ENCODE measurements at places on chromosomes 6 and 20.
A peak's percentile ranks its signal among the peaks of the same experiment; 100 is the strongest.

DNA sequence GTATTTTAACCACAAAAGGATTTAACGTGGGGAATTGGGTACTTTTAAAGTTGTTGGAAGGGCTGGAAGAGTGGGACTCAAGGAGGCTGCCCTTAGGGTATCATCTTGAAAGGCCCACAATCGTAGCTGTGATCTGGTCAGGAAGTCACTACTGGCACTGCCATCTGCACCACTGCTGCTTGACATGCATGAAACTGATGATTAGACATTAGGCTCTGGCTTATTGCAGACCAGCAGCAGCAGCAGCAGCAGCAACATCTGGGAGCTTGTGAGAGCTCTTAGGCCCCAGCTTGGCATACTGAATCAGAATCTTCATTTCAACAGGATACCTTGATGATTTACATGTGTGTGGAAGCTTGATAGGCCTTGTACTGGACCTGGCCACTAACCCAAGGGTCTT lies 68.6 kb downstream of the PHF20 start:
- no peak for DNase-seq

- DNase-seq: no peak
These were observed 196.6 kb upstream of the PTCHD4 start for GRCh38 chr6:48307573-48307972.

DNA sequence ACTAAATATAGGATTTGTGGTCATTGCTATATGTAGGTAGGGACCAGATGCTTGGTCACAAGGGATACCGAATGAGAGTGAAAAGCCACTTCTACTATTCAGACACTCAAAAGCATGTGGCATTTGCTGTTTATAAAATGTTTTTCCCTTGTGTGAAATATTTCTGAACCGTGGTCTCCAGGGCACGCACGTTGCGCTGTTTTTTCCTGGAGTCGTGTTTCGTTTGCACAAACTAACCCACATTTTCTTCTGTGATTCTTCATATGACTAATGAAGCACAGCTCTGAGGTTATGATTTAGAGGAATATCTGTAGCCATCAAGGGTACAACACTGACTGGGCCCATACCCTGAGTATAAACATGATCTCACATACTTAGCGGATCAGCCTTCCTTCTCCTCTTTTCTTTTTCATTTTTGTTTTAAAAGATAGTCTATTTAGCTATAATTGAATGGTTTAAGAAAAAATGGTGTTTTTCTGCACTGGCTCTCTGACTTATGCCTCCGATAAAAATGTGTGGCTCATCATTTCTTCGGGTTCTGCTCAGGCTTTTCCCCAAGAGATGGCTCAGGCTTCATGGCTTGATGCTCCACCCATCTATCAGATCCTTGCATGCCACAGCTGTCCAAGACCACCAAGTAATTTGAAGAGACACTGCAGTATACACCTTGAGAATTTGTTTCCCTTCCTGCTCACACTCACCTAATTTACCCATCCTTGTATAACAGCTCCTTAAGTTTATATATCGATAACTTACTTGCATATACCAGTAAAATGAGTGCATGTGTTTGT lies 59.9 kb upstream of the HBS1L start:
- DNase-seq: no peak

DNA sequence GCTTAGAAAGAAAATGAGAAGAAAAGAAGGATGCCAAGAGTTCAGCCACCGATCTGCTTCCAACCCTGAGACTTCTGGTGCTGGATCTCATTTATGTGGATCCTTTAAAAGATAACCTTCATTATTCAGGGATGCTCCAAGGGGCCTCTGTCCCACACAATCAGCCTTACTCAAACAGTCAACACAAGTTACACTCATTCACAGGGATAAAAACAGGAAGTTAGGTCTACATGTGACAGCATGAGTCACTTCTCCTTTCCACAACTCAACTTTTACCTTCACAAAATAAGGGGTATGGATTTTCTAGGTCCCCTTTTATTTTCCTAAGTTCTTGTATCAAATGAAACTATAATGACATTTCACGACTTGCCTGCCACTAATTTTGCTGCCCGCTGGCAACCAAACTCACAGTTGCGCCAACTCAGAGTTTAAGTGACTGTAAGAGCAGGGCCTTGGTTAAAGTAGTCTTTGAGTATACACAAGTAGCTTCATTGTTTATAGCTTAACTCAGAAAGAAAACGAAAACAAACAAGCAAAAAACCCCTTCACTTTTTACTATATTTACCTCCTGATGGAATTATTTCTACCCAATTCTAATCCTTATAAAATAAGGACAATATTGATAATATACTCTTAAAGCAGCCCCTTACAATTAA lies 278.8 kb upstream of the RUNX2 start:
- DNase-seq: peak; percentile 58

- DNase-seq: peak; percentile 17
These were observed 3.4 kb upstream of the NSFL1C start for GRCh38 chr20:1469925-1470571.

DNA sequence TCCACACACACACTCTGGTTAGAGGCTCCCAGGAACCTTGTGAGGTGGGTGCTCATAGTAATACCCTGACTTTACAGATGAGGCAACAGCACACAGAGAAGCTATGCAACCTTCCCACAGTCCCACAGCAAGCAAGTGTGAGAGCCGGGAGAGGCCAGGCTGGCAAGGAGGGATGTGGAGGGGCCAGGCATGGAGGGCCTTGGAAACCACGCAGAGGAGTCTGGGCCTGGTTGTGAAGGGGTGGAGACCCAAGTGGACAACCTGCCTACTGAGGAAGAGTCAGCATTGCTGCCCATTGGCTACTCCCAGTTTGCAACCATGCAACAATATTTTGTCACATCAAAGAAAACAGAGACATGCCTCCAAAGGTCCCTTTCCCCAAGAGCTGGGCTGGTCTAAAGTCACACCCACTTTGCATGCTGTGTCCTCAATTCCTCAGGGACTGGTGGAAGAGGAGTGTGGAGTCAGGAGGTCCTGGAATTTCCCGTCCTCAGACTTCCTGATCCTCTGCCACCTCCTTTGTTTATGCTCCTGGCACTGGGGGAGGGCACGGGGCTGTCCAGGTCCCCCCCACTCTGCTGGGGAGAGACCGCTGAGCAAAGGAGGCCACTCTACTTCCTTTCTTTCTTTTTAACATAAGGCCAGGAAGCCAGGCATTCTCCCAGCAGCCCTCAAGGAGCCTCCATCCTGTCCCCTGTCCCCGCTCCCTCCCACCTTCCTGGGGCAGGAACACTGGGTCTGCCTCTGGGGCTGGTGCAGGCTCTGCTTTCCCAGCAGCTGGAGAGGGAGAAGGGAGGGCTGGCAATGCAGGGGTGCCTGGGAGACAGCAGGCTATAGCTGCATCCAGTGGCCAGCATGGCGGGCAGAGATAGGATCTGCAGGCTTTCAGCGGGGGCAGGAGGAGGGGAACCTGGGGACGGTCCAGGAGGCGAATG lies 68.3 kb downstream of the NOL4L start:
- no peak for DNase-seq

- peak; percentile 3 for DNase-seq
These were observed 402.9 kb upstream of the RUNX2 start for GRCh38 chr6:44925100-44925739.

DNA sequence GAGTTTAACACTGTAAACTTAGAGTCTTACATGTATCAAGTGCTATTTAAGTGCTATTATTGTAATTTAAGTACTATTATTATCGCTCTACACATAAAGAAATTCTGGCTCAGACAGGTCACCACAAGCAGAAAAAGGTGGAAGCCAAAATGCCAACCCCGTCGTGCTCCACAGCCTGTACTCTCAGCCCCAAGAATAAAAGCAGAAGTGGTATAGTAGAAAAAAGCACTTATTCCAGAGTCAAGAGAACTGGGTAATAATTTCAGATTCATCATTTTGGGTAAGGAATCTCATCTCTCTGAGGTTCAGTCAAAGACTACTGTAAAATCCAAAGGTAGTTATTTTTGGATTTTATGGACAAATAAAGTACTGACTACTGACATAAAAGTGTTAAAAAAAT lies 943 bp downstream of the ZUP1 start:
- peak; percentile 15 for DNase-seq

DNA sequence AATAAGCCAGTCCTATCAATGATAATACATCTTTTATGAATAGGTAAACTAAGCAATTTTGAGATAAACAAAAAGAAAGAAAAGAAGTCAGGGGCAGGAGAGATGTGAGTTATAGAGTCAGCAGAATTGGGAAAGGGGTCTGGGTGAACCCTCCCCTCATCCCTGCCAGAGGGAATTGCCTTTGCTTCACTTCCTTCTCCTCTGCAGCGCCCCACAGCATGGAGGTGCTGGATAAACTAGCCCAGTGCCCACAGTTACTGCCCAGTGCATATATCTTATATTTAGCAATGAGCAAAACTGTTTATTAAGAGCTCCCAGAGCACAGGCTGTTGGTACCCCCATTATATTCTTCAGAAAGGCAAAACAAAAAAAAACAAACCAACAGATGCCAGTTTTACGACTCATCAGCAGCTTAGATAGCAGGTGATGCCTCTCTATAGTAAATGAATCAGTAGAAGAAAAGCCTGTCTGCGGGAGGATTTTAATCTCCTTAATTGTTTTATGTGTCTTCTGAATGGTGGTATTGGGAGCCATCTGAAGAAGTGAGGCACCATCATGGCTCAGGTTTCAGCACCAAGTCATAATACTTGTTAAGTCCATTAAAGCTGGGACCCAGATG lies 419.2 kb downstream of the EPM2A start:
- no peak for DNase-seq

All from DMS79 (cell line).